ENCODE measurements at places on chromosomes 3 and 15.

GRCh38 chr15:64066451-64066850, 20.2 kb upstream of the DAPK2 start:
- no peak for DNase-seq

GRCh38 chr3:162525066-162525742, 1028.6 kb downstream of the OTOL1 start:
- DNase-seq, result no peak

GRCh38 chr3:128734523-128735189, 8.7 kb downstream of the RAB7A start:
- DNase-seq, result no peak

- no peak for DNase-seq
Measured at GRCh38 chr15:83843471-83843871, 189.5 kb downstream of the ADAMTSL3 start.

GRCh38 chr3:62252438-62253157, 120.8 kb downstream of the FEZF2 start:
- DNase-seq, result no peak

Data from NCI-H2171 treated with DMSO at 0.1 percent for 48 hours (cell line).